ENCODE measurements at places on chromosomes 11 and 22.

DNA sequence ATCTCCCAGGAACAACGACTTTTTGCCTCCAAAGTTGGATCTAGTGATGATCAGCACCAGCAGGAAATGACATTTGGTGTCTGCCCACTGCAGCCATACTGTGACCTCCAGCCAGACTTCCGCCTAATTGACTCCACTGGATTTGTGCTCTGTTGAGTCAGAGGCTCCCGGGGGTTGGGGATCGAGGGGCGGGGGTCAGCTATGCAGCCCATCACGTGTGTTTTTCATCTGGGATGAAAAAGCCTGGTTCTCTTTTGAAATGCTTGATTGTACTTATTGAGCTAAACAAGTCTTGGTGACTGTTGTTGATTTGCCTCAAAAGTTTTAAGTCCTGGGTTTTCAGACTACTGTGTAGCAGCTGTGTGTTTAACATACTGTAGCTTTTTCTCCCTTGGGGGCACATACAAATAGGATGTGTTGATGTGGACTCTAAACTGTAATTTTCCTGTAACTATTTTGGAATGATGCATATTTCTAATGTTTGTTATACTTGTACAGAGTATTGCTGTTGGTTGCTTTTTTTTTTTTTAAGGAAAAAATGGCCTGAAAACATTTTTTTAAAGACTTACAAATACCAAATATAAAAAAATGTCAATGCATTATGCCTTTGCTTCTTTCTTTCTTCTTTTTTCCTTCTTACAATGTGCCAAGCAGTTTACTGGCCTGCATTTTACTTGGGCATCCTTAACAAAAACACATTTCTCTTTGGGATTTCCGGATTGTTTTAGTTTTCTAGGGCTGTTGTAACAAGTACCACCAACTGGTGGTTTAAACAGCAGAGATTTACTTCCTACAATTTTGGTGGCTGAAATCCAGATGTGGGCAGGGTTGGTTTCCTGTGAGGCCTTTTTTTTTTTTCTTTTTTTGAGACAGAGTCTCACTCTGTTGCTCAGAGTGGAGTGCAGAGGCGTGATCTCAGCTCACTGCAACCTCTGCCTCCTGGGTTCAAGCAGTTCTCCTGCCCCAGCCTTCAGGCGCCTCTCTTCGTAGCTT is 46.1 kb upstream of the OR4B1 start:
- DNase-seq: peak; percentile 20

- DNase-seq: no peak
Measured at GRCh38 chr11:68438658-68439259, 21.8 kb upstream of the PPP6R3 start.

DNA sequence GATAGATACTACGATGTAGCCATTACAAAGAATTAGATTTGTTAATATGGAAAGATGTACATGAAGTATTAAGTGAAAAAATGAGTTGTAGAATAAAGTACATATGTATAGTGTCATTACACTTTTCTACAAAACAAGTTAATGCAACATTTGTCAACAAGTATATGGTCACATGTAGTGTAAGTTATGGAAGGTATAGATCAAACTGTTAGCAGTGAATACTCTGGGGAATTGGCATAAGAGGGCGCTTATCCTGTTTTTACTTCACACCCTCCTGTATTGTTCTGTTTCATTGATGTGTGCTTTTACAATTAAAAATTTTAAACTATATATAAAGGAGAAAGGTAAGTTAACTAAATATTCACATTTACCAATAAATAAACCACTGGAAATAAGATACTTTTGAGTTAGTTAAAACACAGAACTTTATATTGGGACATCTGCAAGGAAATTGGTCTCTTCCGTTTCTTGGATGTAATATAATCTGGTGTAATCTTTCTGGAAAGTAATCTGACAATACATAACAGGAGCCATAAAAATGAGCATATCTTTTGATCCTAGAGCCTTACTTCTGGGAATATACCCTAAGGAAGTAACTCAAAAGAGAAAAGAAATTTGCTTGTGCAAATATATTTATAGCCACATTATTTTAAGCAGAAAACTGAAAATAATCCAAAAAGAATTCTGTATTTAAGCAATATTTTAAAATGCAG is 34.5 kb downstream of the CSTPP1 start:
- no peak for DNase-seq

- DNase-seq: no peak
Measured at GRCh38 chr11:112267188-112267591, 6.5 kb upstream of the PLET1 start.

DNA sequence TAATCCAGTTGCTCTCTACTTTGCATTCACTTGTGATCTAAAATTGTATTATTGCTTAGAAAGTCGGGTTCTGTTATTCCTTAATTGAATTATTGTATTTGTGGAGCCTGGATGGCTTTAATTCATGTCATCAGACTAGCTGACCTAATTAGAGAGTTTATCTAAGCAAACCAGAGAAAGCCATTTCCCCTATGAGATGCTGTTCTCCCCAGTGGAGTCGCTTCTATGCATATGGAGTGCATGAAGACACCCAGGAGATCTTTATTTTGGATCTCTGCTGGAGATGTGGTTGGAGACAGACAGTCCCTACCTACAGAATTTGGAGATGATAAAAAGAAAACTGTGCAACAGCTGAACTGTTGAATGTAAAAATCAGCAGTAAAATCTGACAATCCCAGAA is 45.2 kb upstream of the MYO18B start:
- no peak for DNase-seq

DNA sequence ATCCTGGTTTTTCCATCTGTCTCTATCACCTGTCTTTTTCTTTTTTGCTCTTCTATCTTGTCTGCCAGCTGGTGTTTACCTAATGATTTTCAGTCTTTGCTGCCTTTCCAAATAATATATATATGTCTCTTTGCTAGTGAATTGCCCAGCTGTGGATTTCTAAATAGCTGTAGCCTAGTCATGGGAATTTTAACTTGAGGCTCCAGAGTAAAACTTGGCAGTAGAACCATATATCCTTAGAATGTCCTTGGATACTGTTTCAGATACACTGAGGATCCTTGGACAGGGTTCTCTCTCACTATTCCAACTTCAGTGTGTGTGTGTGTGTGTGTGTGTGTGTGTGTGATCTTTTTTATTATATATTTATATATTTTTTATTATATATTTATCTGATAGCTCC is 2285.3 kb downstream of the LRRC4C start:
- no peak for DNase-seq

DNA sequence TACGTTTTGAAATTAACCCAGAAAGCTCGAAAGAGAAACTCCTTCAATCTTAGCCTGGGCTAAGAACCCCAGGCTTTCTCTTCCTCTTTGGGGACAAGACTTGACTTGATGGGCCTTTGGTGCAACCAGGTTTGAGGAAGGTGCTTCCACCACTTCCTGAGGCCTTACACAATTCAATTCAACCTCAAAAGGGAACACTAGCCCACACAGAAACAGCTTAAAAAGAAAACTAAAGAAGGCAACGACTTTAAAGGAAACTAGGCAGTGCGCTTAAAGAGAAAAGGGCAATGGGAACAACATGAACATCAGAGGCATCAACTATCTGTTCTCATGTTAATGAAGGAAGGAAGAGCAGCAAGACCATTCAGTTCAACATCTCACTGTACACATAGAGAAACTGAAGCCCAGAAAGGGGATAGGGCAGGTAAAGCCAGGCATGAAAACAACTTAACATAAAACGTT is 24.8 kb downstream of the PAK1 start:
- no peak for DNase-seq

DNA sequence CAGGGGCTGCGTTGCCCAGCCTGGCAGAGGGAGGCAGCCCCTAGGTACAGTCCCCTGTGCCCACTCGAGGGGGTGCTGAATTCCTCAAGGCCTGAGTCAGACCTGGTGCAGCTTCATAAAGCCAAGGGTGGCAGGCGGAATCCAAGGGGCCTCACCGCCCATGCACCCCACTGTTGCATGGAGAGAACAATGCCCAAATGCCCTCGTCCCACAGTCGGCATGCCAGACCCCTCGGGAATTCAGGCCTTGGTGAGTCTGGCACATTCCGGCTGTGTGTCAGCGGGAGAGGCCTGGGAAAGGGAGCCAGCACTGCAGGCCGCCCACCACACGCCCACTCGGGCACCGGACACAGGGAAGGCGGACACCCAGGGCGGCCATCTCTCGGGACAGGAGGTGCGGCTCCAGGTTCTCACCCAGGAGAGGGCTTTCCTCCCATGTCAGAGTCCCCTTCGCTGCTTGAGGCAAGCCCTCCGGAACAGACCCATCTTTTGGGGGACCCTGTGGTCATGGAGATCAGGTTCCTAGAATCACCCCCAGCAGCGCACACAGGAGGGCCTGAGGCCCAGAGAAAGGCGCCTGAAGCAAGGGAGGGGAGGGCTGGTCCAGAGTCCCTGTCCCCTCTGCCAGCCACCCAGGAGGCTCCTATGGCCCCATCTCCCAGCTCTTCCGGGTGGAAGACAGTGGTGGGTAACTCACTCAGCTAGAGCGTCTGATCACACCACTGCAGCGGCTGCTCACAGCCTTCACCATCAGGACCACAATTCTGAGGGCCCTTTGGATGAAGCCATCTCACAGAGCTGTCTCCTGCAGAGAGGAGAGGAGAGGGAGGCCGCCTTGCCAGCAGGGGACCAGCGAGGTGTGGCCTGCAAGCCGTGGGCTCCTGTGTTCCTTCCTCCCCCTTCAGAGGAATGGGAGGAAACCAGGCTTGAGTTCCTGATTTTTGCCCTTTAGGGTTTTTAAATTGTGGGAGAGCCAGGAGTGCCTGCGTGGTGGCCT is 31.6 kb upstream of the KCNQ1OT1 start:
- DNase-seq: no peak

DNA sequence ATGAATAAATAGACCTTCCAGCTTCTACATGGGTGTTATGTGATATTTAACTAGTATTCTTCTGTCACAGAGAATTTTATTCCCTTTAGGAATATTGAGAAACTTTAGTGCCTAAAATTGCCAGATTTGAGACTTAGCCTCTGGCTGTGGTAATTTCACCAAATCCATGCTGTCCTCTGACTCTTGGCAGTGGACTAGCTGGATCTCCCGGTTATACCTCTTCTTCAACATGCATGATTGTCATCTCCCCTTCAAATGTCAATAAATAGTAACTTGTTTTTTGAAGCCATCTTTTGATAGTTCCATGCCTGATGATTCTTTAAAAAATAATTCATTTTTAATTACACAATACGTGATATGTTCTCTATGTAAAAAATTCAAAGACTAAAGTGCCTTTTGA is 8.4 kb downstream of the AQP11 start:
- no peak for DNase-seq

GRCh38 chr11:119755356-119756071 is 26.5 kb upstream of the NECTIN1 start:
- DNase-seq: no peak

- DNase-seq: no peak
Measured at GRCh38 chr11:92136797-92137196, 87.8 kb upstream of the FAT3 start.

GRCh38 chr11:12377106-12377823 is at the start of gene PARVA:
TSS of gene PARVA (plus strand) at chr11:12377571. CDS start at chr11:12377648, 77 bp downstream.
- no peak for DNase-seq

DNA sequence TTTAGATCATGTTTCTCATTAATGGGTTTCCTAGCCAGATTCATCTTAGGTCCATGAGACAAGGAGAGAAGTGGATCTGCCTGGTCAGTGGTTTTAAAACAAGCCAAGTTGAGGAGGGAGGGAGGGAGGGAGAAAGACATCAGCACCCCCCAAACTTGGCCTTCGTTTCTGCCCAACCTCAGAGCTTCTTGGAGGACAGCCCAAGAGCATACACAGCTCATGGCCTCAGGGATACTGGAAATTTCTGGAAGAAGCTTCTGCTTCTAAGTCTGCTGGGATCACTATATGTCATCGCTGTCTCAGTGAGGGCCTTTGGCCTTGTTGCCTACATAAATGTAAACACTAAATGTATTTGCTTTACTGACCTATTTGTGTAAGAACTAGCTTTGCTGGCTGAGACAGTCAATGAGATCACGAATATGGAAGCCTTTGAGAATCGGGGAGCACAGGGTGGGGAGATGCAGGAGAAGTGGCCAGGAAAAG is 375.1 kb downstream of the BUD13 start:
- DNase-seq: no peak

GRCh38 chr11:96185220-96185768 is 157.7 kb downstream of the MAML2 start:
- no peak for DNase-seq

DNA sequence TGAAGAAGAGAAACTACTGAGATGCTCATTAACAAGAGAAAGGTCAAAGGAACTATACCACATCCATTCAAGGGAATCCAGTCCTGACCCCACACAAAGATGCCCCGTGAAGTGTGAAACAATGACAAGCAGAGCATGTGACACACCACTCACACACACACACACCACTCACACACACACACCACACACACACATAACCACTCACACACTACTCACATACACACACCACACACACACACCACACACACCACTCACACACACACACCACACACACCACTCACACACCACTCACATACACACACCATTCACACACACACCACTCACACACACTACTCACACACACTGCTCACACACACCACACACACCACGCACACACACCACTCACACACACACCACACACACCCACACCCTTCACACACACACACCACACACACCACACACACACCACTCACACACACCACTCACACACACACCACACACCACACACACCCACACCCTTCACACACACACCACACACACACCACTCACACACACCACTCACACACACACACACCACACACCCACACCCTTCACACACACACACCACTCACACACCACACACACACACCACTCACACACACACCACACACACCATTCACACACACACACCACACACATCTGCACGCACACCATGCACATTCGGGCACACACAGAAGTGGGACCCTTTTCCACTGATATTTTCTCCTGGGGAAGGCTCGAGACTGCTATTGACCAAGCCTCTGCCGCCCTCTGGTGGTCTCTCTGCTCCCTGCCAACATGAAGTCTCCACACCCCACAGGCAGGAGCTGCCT is 32.0 kb upstream of the COMT start:
- peak; percentile 50 for DNase-seq

- DNase-seq: no peak
Measured at GRCh38 chr11:45663486-45664375, 1.7 kb downstream of the CHST1 start.

- no peak for DNase-seq
Measured at GRCh38 chr11:102419181-102419580, 33.4 kb downstream of the TMEM123 start.

- no peak for DNase-seq
Measured at GRCh38 chr11:117752721-117753237, 44.2 kb downstream of the DSCAML1 start.

DNA sequence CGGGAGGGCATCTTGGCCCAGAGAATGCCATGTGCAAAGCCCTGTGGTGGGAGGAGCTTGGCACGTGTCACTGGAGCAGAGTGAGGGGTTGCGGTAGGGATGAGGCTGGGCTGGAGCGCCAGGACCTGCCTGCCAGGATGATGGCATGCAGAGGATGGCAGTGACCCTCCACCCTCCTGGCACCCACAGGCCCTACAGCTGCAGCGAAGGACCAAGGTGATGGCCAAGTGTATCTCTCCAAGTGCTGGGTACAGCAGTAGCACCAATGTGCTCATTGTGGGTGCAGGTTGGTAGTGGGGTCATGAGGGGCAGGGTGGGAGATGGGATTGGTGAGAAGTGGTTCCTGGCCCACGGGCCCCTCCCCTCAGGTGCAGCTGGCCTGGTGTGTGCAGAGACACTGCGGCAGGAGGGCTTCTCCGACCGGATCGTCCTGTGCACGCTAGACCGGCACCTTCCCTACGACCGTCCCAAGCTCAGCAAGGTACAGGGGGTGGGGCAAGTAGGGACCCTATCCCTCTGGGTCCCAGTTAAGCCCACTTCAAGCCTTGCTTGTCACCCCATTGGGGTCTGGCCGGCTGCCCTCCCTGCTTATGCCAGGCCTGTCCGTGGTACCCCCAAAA is 7.4 kb downstream of the AIFM3 start:
- no peak for DNase-seq

All from AG09319 (cell line).